ENCODE measurements at places on chromosomes 1 and 21.

DNA sequence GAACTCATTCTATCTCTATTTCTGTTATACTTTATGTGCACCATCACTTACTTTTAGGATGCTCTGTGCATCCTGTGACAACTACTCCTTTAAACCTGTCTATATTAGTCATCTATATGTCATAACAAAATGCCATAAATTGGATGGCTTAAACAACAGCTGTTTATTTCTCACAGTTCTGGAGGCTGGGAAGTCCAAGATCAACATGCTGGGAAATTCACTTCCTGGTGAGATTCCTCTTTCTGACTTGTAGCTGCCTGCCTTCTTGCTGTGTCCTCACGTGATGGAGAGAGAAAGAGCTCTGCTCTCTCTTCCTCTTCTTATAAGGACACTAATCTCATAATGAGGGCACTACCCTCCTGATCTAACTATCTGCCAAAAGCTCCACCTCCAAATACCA is 62.3 kb upstream of the RCOR3 start:
- DNase-seq, result no peak

- DNase-seq, result no peak
Observed at GRCh38 chr1:13513895-13514546, at the start of gene LRRC38. TSS of gene LRRC38 (minus strand) at chr1:13514003. CDS start at chr1:13513593, 410 bp downstream.

- no peak for DNase-seq
Observed at GRCh38 chr21:16569679-16570078, 839.9 kb downstream of the USP25 start.

GRCh38 chr1:185670187-185670627 is 64.0 kb upstream of the HMCN1 start:
- peak; percentile 33 for DNase-seq

- DNase-seq, result no peak
Observed at GRCh38 chr1:117116090-117116783, 5.3 kb downstream of the TRIM45 start.

- no peak for DNase-seq
Observed at GRCh38 chr1:109620401-109620791, 759 bp downstream of the AMPD2 start.

DNA sequence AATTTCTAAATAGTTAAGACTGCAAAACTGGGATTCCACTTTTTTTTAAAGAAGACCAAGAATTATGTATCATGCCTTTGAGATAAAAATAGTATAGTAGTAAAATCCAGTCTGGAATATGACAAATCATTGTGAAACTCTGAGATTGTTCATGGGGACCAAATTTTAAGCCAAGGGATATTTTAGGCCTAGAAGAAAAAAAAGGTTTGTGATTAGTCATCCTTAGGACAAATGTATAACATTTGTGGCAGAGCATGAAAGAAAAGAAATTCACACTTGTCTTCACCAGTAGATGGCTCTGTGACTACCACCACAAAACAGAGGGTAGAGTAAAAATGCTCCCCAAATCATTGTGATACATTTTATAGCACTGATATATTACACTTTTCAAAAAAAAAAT is 226.1 kb downstream of the KCTD3 start:
- no peak for DNase-seq

DNA sequence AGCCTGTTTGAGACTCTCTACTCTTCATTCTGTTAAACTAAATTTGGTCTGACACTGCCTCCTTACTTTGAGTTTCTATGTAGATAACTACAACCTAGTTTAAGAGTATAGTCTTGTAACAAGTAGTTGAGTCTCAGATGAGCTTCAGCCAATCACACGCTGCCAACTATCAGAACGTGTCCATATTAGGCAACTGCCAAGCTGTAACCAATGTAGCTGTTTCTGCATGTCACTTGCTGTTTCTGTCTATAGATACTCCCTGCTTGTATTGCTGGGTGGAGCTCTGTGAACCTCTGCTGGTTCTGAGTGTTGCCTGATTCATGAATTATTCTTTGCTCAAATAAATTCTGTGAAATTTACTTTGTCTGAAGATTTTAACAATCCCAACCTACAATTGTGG is 452.6 kb upstream of the NR5A2 start:
- DNase-seq, result no peak

- no peak for DNase-seq
Observed at GRCh38 chr1:174497478-174497877, 49.7 kb downstream of the GPR52 start.

GRCh38 chr1:28840928-28841544 is 29.1 kb downstream of the OPRD1 start:
- no peak for DNase-seq

DNA sequence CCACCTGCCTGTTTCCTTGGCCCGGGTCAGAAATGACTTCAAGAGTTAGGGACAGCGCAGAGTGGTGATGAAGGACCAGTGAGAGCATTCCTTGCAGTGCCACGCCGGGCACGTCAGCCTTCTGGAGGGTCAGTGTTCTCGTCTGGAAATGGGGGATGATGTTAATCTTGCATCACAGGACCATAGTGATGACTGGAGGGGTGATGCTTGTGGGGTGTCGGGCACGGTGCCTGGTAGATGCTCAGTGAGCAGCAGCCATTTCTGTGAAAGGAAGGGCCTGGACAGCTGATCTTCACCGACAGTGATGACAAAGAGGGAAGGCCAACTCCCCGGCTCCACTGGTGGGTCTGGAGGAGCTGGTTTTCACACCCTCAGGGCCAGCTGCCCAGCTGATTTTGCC is 56.2 kb downstream of the DDX20 start:
- no peak for DNase-seq

- no peak for DNase-seq
Observed at GRCh38 chr1:240395336-240395735, 216.6 kb downstream of the GREM2 start.

DNA sequence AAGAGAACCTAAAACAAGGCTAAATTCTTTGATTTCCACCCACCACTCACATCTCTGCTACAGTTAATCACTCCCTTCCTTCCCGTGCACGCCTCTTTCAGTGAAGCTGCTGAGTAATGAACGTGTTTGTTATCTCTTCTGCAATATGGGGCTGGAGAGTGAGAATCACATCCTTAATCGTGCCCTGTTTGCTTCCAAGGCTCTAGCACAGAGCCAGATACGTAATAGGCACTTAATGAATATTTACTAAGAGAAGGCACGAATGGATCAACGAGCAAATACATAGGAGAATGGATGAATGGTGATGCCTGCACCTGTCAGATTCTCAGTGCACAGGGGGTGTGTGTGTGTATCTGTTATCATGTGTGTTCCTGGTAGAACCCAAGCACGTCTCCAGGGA is 22.1 kb upstream of the FAM43B start:
- no peak for DNase-seq

- no peak for DNase-seq
Observed at GRCh38 chr1:74673351-74674111, at the start of gene ERICH3. TSS of gene ERICH3 (minus strand) at chr1:74673792. CDS start at chr1:74673519, 273 bp downstream.

DNA sequence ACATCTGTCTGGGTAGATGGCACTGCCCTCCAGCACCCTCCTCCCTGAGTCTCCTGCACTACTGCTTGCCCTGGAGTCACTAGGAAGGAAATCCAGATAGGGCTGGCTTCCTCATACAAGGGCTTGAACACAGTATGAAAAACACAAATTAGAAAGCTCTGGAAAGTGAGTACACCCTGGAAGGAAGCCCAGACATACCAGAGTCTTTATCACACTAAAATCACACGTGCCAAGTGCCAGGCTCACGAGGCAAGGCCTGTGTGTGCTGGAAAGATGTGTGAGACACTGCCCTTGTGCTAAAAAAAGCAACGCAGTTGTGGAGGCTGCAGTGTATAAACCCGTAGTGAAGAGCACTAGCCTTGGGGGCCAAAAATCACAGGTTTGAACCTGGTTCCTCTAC is 28.3 kb upstream of the S100A7 start:
- no peak for DNase-seq

- DNase-seq, result no peak
Observed at GRCh38 chr1:186681801-186682200, 1.6 kb upstream of the PTGS2 start.

DNA sequence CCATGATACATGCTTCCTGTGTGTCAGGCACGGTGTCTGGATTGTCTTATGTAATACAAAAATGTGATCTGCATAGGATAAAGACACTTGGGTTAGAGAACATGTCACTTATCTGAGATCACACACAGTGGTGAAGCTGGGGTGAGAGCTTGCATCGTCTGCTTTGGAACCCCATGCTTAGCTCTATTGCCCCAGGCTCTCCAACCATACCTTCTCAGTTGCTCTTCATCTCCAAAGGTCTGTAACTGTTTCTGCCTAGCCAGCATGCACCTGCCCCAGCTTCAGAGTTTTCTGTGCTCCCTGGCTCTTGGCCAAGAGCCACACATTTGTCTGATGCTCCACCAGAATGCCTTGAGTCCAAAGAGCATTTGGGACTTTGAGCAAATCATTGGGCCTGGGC is 93.9 kb upstream of the COG2 start:
- DNase-seq, result no peak

- DNase-seq, result no peak
Observed at GRCh38 chr1:153402226-153402625, 11.4 kb upstream of the S100A8 start.

DNA sequence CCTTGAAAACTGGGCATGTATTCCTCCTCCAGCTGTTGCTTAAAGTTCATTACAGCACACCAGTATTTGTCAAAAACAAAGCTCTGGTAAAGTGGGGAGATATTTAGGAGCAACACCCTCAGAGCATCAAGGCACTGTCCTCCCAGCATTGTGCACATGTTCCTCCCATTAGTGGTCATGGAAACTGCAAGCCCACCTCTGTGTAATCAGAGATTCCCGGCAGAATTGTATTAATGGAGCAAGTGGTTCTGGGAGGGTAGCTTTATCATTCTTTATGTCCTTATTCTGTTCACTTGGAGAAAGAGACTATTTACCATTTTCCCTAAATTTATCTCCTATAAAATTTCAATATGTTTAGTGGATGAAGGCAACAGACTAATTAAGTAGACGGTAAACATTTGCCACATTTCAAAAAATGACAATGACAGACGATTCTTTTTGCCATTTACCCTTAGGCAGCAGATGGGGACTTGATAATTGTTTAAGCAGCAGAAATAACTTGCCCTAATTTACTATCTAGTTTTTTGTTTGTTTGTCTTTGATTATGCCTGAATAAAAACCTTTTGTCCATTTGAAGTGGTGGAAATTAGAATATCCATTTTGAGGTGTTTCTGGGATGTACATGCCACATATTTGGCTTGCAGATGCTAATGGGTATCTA is 289.6 kb upstream of the ST6GALNAC5 start:
- no peak for DNase-seq

DNA sequence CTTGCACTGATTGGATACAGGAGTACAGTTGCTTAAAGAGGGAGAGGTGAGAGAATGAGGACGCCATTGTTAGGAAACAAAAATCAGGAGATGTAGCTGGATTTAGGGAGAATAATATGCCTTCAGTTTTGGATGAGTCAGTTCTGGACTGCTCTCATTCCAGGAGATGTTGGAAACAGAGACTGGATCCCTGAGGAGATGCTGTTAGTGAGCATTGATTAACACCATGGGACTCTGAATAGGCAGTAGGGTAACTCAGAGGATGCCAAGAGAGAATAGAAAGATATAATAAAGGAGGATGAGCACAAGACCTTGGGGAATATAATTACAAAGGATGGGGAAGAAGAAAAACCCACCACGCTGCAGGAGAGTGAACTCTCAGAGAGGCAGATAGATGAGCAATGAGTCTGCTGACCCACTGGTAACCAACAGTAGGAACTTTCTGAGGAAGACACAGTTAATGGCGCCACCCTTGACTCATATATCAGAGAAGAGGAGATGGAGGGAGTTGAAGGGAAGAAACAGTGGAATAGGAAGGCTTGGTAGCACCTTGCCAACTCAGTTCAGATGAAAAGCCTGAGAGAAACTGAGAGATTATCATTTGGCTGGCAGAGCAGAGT is 10.5 kb downstream of the KCNJ15 start:
- DNase-seq, result no peak

DNA sequence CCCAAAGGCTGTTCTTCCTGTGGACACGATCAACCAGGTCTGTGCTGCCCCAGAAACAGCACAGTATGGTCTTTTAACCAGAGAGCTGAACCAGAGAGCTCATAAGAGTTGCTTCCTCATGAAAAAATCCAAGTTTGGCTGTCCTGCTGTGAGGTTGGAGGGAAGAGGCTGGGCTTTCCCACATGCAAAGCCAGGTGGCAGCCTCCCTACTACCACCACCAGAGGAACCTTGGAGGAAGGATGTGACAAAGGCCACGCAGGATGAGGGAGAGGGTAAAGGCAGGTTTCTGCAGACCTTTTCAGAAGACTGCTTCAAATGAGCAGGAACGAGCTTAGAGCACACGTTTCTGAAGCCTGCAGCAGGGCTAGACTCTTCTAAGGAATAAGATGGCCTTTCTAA is 27.1 kb downstream of the FAM78B start:
- no peak for DNase-seq

- DNase-seq, result no peak
Observed at GRCh38 chr1:165439330-165439729, 5.6 kb downstream of the RXRG start.

GRCh38 chr1:4960782-4961475 is 306.5 kb downstream of the AJAP1 start:
- no peak for DNase-seq

DNA sequence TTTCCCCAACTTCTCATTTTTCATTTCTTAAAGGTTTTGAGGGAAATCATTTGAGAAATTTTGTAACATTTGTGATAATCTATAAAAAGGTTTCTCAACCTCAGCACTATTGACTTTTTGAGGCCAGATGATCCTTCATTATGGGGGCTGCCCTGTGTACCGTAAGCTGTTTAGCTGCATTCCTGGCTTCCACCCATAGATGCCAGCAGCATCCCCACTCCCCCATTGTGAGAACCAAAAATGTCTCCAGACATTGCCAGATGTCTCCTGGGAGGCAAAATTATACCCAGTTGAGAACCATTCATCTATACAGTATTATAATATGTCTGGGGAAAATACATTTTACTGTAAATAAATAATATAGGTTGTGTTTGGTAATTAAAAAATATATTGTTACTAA is 146.0 kb downstream of the PBX1 start:
- no peak for DNase-seq

DNA sequence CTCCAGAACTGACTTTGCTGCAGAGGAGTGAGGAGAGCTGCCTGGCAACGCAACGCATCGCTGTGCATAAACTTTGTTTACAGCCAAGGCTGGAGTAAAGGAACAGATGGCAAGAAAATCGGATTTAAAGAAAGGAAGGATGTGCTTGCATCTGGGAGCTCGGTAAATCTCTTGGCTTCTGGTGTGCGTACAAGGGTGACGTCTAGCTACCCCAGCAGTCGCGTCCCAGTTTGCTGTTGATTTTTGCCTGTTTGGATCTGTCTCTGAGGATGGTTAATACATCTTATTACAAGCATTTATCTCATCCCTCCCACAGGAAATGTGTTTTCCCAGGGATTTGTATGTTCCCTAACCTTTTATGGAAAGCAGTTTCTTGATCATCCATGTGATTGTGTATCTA is 73.3 kb upstream of the RALGPS2 start:
- DNase-seq, result no peak

GRCh38 chr1:87989346-87989745 is 660.7 kb downstream of the LMO4 start:
- DNase-seq, result no peak

Measured in activated naive CD4-positive, alpha-beta T cell treated with Interleukin-2 at 50 U/mL for 16 hours (primary cell).